ENCODE measurements at places on chromosomes 7 and 10.

DNA sequence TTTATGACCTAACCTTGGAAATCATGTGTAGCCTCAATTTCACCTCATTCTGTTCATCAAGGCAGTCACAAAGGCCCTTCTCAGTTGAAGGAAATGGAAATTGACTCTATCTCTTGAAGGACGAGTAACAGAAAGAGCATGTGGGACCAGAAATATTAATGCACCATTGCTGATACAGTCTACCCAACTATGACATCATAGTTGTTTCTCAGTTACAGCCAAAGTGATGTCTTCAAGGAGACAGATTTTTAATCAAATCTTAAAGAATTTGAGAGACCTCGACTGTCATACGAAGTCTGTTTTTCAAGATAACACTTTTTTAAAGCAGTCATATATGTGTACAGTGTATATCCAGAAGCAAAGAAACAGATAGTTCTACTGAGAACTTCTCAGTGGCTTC is 335.7 kb upstream of the PHF14 start:
- DNase-seq, result no peak

DNA sequence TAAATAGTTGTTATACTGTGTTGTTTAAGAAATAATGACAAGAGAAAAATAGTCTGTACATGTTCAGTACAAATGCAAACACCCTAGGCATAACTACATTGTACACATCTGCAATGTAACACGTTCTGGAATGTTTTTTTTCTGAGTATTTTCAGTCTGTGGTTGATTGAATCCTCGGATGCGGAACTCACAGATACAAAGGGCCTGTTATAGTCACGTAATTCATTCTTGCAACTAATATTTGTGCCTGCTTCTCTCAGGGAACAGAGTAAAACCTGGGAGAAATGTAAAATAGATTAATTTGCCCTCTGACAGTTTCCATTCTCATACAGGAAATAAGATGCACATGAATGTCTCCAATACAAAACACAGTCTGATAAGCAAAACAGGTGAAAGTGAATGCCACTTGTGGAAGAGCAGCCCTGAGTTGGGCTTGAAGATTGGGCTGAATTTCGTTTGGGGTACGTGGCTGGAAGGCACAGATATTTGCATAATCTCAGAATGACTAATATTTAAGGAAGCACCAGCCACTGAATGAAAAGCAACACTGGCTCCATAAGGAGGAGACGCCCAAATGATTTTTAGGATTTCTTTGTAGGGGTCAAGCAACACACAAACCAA is 19.1 kb downstream of the DENND2A start:
- DNase-seq, result no peak

DNA sequence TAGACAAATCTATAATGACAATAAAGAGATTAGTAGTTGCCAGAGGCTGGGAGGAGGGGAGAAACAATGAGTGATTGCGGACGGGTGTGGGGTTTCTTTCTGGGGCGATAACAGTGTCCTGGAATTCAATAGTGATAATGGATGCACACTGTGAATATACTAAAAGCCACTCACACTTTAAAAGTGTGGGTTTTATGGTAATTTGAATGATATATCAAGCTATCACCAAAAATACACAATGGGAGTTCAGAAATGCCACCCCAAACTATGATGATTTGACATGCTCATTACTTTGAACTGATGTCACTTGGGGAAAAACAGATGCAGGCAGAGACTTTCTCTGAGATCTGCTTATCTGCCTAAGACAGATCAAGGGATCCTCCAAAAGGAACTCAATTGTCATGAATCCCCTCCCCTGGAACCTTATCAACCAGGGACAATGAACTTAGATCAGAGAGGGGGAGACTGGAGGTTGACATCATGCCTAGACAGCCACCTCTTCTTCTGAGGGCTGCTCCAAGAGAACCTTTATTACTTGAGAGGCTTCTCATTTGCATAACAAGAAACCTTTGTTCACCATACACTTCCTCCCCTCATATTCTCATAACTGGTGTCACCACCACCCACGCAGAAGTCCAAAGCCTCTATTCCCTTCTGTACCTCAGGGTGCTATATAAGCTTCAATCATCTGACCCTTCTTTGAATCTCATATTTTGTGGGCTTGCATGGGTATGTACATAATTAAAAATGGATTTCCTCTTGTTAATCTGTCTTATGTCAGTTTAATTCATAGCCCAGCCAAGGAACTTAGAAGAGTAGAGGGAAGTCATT is 14.8 kb upstream of the ZC3HAV1 start:
- no peak for DNase-seq

- DNase-seq, result peak; percentile 74
These were observed 49.4 kb downstream of the HK1 start for GRCh38 chr10:69327463-69328379.

DNA sequence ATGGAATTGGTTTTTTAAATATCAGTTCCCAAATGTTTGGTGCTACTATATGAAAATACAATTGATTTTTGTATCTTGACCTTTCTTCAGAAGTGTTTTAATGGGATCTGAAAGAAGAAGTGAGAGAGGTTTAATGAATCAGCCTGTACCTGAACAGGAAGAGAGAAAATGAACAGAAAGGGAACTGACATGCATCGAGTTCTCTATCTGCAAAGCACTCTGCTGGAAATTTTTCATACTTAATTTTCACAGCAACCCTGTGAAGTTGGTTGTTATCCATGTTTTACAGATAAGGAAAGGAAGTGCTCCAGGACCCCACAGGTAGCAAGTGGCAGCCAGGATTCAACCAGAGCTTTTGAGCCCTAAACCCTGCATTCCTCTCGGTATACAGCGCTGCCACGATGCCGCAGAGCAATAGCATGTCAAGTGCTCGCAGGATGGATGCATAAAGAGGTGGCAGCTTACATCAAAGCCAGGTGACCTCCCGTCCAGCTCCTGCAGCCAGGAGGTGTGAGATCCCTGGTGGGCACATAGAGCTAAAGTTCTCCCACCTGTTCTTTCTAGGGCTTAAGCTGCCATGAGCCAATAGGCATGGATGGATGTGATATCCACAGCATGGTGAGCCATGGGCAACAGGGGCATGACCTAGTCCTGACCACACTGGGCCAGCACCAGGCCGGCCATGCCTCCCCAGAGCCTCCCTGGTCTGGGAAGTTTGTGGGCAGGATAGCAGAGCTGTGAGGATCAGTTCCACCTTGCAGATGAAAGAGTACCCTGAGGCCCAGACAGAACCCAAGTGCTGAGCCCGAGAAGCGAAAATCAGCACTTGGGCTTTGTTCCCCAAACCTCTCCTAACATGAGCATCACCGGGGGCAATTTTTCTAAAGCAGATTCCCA is 57.2 kb downstream of the CALML3 start:
- no peak for DNase-seq

- no peak for DNase-seq
These were observed 11.0 kb downstream of the MPP7 start for GRCh38 chr10:28291881-28292297.

GRCh38 chr10:29322918-29323317 is 34.0 kb downstream of the LYZL1 start:
- DNase-seq, result no peak

- no peak for DNase-seq
These were observed 85.6 kb upstream of the KDM7A start for GRCh38 chr7:140262242-140262903.

- no peak for DNase-seq
These were observed 9.2 kb downstream of the MICU1 start for GRCh38 chr10:72616716-72617115.

DNA sequence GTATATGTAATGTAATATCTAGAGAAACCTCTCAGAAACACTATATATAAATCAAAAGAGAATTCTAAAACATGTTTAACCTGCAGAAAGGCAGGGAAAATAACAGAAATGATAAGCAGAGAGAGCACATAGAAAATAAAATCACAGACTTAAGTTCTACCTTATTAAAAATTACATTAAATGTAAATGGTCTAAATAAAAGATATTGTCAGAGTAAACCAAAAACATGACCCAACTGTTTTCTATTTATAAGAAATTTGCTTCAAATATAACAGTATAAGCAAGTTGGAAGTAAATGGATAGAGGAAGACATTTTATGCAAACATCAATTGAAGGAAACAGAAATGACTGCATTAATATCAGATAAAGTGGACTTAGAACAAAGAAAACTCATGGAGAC is 43.4 kb downstream of the HECTD2 start:
- DNase-seq, result no peak

DNA sequence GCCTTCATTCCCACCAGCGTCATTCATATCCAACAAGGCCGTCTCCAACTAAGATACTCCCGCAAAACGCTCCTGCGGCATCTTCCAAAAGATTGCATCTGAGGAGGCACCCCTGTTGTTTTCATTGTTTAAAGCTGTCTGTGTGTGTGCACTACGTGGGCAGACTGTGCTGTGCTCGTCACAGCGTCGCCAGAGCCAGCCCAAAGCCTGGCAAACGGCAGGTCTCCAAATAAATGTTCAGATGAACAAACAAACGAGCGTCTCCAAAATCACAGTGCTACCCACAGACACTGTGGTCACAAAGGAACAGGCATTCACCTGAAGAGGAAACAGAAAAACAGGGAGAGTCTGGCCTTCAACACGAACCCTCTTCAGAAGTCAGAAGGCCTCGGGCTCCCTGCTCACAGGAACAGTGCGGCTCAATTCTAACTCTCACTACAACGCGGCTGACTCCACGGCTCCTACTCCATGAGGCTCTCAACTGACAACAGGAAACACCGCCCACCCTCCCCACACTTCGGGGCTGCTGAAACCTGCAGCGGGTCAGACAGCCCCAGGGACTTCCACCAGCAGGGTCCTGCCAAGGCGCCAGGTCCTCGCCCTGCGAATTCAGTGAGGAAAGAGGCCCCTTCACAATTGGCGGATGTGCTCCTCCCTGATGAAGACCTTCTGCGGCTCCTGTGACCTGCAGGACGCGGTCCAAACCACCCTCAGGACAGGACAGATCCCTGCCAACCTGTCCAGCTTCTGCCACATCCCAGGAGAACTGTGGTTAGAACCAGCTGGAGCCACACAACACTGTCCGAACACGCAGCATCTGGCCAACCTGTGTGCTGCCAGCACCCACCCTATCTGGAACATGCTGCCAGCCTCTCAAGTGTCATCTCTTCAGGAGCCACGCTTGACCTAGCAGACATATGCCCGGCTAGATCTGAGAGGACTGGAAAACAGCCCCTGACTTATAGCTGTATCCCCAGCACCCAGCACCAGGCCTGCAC is 36.1 kb downstream of the MAD1L1 start:
- no peak for DNase-seq

DNA sequence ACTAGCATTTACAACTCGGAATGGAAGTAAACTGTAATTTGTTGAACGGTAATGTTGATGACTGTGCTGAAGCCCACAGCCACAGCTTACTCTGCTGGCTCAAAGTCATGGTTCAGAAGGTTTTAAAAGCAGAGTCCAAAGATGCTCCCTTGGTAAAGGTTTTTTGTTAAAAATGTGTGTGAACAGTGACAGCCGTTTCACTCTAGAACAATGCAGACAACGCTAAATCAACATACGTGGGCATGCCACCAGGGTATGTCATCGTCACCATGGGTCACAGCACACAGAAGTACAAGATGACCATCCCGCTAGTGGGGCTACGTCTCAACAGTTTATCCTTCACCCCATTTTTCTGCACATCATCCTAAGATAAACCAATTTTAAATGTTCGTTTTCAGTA is 106.5 kb upstream of the LANCL2 start:
- DNase-seq, result peak; percentile 69

- no peak for DNase-seq
These were observed 294.4 kb upstream of the GALNT17 start for GRCh38 chr7:70837589-70837988.

DNA sequence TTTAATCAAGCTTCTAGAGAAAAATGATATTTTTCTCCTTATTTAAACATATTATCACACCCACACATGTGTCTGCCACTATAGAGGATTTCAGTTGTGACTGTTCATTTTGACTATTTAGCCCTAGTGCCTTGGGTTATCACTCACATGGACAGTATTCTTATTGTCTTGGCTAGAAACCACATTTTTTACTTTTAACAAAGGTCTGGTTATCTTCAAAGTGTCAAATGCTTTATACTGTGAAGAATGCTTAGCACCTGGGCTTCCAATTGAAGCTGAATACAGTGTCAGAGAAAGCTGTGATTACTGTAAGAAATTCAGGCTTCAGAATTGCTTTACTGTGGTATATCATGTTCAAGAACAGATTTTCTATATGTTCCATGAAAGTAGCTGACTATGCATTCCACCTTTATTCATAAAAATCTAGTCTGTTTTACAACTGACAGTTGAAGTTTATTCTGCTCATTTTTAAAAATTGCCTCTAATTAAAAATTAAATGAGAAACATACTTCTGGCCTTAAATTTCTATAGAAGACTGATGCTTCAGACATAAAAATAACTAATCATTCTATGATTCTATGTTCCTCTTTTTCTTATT is 278.6 kb downstream of the SEMA3D start:
- DNase-seq, result no peak

- no peak for DNase-seq
These were observed 239.1 kb downstream of the ZMYND11 start for GRCh38 chr10:374354-374753.

GRCh38 chr10:51615764-51616298 is 83.6 kb downstream of the CSTF2T start:
- no peak for DNase-seq

DNA sequence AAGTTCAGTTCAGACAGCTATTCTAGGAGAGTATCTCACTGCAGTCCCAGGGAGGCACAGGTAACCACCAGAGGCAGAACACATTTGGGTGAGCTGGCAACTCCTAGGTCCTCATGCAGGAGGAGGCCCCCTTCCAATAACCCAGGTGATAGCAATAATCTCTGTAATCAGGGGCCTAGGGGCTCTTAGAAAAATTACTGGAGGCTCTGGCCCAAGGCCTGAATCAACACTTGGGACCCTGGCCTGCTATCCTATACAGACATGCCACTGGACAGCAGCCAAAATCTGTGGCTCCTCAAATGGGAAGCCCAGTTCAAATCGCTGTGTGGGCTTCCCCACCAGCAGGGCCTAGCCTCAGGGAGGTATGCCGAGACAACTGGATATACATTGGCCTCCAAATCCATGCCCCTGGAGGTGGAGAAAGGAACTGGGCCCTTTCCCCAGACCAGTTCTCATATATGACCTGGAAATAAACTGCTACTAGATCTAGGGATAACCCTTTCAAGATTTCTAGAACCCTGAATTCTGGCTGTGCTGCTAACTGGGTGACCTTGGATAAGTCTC is 1.6 kb downstream of the AVPI1 start:
- peak; percentile 39 for DNase-seq
